ENCODE measurements at places on chromosomes 1 and 21.

GRCh38 chr1:152959801-152960451, 10.5 kb upstream of the SPRR4 start:
- no peak for DNase-seq

DNA sequence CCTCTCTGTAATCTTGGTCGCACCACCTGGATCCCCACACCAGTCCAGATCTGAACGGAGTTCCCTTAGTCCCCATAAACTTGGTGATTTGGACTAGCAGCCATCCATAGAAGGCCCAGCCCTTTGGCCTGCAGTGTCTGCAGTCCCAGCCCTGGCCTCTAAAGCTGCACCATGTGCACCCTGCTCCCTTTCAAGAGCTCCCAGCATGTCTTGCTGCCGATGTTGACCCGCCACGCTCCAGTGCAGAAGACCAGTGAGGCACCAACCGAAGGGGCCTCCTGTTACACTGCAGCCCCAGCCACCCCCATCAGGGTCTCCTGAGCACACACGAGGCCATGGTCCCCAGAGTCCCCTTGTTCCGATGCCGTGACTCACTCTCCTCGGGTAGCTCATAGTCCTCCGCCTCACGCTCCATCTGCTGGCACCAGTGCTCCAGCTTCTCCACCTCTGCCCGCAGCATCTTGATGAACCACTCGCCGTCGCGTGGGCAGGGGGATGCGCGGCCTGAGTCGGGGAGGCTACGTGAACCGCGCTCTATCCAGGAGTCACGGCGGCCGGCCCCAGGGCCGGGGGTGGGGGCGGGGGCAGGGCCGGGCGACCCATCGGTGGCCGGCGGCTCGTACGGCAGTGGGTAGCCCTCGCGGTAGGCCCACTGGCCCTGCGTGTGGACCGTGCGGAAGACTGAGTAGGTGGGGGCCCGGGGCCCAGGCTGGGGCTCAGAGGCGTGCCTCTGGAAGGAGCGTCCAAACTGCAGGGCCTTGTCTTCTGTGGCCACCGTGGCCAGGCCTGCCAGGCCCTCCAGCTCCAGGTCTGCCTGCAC, 8.9 kb upstream of the SMIM12 start:
- no peak for DNase-seq

- no peak for DNase-seq
Observed at GRCh38 chr1:77987919-77988318, 9.0 kb upstream of the FUBP1 start.

GRCh38 chr1:14259191-14259757, 339.2 kb upstream of the KAZN start:
- DNase-seq, result no peak

GRCh38 chr1:154176337-154176736, 15.6 kb downstream of the TPM3 start:
- no peak for DNase-seq

DNA sequence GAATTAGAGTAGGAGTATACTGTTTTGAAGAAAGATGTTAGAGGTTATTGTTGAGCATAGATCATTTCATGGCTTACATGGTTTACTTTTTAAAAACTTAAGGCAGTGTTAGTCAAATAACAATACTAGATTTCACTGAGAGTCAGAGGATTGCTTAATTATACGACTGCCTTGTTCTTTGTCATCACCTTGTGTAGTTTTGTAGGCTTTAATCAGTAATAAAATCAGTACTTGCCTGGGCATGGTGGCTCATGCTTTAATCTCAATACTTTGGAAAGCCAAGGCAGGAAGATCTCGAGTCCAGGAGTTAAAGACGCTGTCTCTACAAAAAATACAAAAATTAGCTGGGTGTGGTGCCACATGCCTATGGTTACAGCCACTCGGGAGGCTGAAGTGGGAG, 41.3 kb upstream of the GPR52 start:
- DNase-seq, result no peak

GRCh38 chr1:31444725-31445448, 31.9 kb downstream of the SERINC2 start:
- no peak for DNase-seq

- no peak for DNase-seq
Observed at GRCh38 chr1:194420706-194421105, 1234.3 kb upstream of the B3GALT2 start.

DNA sequence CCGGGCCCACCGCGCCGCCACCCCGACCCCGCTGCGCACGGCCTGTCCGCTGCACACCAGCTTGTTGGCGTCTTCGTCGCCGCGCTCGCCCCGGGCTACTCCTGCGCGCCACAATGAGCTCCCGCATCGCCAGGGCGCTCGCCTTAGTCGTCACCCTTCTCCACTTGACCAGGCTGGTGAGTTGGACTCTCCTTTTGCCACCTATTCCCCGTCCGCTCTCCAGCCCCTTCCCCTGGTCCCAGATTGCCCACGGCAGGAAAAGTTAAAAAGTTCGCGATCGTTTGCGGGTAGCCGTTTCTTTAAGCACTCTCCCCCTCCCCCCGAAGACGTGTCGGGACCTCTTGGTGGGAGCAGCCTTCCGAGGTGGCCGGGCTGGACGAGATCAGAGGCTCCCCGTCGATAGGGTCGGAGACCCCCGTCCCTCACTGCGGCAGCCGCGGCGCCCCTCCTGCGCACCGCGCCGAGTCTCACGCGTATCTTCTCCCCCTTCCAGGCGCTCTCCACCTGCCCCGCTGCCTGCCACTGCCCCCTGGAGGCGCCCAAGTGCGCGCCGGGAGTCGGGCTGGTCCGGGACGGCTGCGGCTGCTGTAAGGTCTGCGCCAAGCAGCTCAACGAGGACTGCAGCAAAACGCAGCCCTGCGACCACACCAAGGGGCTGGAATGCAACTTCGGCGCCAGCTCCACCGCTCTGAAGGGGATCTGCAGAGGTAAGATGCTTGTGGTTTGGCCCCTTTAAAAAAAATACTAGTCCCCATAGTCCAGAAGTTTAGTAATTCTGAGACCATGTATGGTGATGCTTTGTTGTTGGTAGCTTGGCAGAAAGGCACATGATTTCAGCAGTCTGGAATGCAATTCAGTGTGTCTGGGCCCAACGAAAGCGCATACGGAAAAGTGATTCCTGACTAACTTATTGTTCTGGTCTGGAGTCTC, 576 bp downstream of the CCN1 start:
- DNase-seq, result peak; percentile 72

GRCh38 chr1:46394108-46394871, at the start of gene FAAH:
TSS of gene FAAH (plus strand) at chr1:46394317. CDS start at chr1:46394349, 32 bp downstream.
- peak; percentile 53 for DNase-seq

GRCh38 chr1:212109728-212110127, 74.2 kb downstream of the DTL start:
- no peak for DNase-seq

- no peak for DNase-seq
Observed at GRCh38 chr1:210731193-210731592, 402.5 kb downstream of the HHAT start.

- DNase-seq, result no peak
Observed at GRCh38 chr1:205584732-205585131, 47.1 kb downstream of the ELK4 start.

DNA sequence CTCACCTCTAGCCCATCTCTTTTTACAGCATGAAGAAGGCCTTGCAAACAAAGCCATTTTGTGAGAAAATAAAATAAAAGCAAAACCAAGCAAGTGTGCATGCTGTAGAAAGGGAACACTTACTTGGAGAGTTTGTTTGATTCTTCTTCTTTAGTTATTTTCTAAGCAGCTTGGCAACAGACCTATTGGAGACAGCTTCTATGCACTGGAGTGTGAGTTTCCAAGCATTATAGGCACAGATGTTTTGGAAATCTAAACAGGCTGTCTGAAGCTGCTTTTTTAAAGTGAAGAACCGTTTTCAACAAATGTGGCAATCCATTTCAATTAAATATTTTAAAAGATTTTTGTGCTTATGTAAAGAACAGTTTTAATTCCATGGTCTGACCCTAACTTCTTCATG, 76.6 kb downstream of the NGF start:
- DNase-seq, result no peak

DNA sequence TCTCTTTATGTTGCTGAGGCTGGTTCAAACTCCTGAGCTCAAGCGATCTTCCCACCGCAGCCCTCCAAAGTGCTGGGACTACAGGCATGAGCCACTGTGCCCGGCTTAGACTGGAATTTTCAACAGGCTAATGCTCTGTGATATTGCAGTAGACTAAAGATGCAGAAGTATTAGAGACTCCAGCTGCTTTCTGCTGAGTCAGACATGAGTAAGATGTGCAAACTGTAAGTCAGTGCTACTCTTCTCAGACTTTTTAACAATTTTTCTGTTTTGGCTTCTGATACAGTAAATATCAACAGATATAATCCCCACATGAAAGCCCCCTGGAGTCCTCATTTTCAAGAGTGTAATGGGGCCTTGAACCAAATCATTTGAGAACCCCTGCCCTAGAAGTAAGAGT, 29.3 kb upstream of the NLRP3 start:
- DNase-seq, result no peak

- no peak for DNase-seq
Observed at GRCh38 chr1:79448426-79448825, 441.9 kb upstream of the ADGRL4 start.

GRCh38 chr1:203263496-203263895, 34.0 kb upstream of the CHIT1 start:
- no peak for DNase-seq

GRCh38 chr1:203077956-203078355, 7.9 kb downstream of the MYOG start:
- DNase-seq, result no peak

DNA sequence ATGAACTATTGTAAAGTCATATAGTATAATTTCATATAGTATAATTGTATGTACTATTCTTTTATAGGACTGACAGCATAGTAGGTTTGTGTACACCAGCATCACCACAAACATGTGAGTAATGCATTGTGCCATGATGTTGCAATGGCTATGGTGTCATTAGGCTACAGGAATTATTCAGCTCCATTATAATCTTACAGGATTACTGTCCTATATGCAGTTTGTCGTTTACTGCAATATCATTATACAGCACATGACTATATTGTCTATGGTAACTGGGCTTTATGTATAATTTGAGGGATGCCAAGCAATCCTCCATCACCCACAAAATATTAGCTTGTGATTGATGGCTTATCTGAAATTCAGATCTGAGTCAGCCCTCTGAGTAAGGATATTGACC, 54.2 kb upstream of the PBX1 start:
- DNase-seq, result no peak

GRCh38 chr1:213761845-213762407, 225.8 kb upstream of the PROX1 start:
- DNase-seq, result peak; percentile 55

DNA sequence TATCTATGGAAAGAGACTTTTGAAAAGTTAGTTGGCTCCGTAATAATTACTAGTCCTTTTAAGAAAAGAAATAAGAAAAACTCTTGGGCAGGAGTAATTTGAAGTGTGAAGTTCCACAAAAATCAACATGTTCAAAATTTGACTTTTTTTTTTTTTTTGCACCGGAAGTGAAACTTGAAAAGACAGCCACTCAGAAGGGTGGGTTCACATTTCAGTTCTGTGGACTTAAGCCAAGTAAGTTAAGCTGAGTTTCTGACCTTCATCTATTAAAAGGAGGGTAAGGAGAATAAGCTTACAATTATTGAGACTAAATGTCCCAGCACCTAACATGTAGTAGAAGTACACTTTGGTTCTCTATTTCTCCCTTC, 11.0 kb downstream of the RO60 start:
- DNase-seq, result no peak

DNA sequence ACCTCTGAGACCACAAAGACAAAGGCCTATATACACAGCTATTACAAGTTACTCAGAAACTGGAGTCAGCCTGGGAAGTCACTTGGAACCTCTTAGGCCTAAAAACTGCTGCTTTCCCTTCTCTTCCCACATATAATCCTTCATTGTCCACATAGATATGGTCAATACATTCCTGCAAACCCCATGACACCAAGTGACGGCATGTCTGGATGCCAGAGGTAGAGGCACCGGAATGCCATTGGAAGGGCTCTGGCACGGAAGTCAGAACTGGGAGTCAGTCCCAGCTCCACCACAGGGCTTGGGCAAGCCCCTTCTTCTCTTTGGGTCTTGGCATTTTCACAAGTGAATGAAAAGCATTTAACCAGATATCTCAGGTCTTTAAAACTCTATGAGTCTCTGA, 204.7 kb downstream of the MATN1 start:
- DNase-seq, result no peak

DNA sequence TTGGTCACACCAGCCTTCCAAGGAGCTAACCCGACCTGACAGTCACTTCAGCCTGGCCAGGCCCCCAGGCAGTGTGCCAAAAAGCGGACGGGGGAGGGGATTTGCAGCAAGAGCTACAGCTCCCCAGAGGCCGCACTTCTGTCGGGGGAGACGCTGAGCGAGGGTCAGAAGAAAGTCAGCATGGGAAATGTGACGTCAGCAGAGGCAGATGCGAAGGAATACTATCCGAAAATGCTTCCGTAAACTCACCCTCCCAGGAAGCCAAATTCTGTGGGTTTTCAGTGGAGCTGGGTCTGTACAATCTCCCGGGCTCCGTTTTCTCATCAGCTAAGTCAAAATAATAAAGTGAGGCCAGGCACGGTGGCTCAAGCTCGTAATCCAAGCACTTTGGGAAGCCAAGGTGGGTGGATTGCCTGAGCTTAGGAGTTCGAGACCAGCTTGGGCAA, 28.5 kb upstream of the ECE1 start:
- DNase-seq, result no peak

- no peak for DNase-seq
Observed at GRCh38 chr21:31043471-31043870, 5.2 kb upstream of the KRTAP19-8 start.

- DNase-seq, result no peak
Observed at GRCh38 chr1:236137285-236137852, 5.0 kb upstream of the GPR137B start.

DNA sequence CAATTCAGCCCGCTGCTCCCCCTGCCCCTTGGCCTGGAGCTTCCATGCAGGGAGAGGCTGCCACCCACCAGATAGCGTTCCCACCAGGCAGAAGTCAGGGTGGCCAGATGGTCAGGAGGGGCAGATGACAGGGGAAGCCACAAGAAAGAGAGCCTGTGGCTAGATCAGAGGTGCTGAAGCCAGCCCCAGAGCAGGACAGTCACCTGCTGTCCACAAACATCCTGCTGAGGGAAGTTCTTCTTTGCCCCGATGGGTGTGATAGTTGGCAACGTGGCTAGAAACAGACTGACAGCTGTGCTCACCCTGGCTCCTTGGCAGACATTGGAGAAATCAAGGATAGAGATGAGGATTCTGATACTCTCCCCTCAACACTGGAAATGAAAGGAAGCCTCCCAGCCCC, 27.2 kb upstream of the SRP9 start:
- no peak for DNase-seq

- no peak for DNase-seq
Observed at GRCh38 chr1:60470246-60470645, 396.7 kb upstream of the C1orf87 start.

DNA sequence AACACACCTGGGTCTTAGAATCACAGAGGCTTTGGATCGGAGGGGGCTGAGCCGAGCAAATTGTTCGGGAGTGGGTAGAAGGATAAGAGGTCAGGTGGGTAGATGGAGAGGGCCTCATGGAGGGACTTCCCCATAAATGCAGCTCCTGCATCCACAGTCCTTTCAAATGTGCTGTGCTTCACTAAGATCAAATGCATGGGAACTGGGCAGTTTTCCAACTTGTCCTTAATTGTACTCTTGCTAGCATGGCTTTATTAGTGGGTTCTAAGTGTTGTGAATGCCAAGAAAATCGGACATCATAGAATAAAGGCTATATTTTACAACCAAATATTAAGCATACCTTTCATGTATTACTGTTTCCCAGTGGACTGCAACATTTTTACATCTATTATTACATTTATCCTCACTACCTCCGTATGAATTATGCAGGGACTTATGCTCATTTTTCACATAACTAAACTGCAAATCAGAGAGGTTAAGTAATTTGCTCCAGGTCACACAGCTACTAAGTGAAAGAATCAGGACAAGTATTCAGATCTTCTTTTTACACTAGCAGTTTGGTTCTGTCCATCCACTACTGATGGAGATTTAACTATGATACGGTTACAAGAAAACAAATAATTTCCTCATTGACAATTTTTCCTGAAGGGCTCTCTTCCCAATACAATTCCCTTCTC, 174.5 kb upstream of the RUNX1 start:
- DNase-seq, result no peak

All from activated CD4-positive, alpha-beta memory T cell treated with anti-CD3 and anti-CD28 coated beads for 36 hours (primary cell).